Glomerular endothelial cell (primary cell): ENCODE measurements at places on chromosomes 13 and 19. TPM values are rescaled to one million over a fixed set of nuclear protein-coding genes. Genes with fewer than 3 reads are reported as not detected.

The LYPD5 gene
- 0.93 and 2.7 TPM in 2 replicates for total RNA-seq

The KRTDAP gene
- not detected in 2 replicates for total RNA-seq

The SNRNP70 gene
- total RNA-seq = 156 and 289 TPM in 2 replicates

The PDX1 gene
- total RNA-seq = not detected in 2 replicates

The FUT1 gene
- 6.1 and 6.4 TPM in 2 replicates for total RNA-seq

The PAK4 gene
- 26.4 and 36.6 TPM in 2 replicates for total RNA-seq

The BABAM1 gene
- total RNA-seq = 78.9 and 94.9 TPM in 2 replicates

The CRLF1 gene
- 1.8 TPM in 1 of 2 replicates, not detected in the other for total RNA-seq

The THOP1 gene
- total RNA-seq = 89.0 and 89.4 TPM in 2 replicates

The ZNF208 gene
- 0.53 TPM in 1 of 2 replicates, not detected in the other for total RNA-seq

The RAB8A gene
- 67.5 and 78.0 TPM in 2 replicates for total RNA-seq

The ZNF100 gene
- 4.3 and 4.9 TPM in 2 replicates for total RNA-seq

The INTS6 gene
- 22.9 and 26.9 TPM in 2 replicates for total RNA-seq

The ZSCAN5B gene
- total RNA-seq = not detected in 2 replicates

The B3GNT8 gene
- total RNA-seq = 0.19 and 5.5 TPM in 2 replicates

The ZNF296 gene
- 0.53 and 0.78 TPM in 2 replicates for total RNA-seq

The GSX1 gene
- total RNA-seq = not detected in 2 replicates

The CCL25 gene
- total RNA-seq = not detected in 2 replicates

The OR7C1 gene
- total RNA-seq = not detected in 2 replicates

The ODAD3 gene
- 0.06 and 1.4 TPM in 2 replicates for total RNA-seq

The KLF5 gene
- 2.0 and 2.8 TPM in 2 replicates for total RNA-seq

The C19orf81 gene
- total RNA-seq = 3.1 and 9.0 TPM in 2 replicates

The FPR3 gene
- not detected in 2 replicates for total RNA-seq

The POLRMT gene
- total RNA-seq = 30.0 and 56.7 TPM in 2 replicates
